Stimulated activated CD8-positive, alpha-beta memory T cell treated with anti-CD3 and anti-CD28 coated beads, Interleukin-15, amount 100 ng/mL, for 24 hours (primary cell): ENCODE measurements at places on chromosomes 2 and 18.

DNA sequence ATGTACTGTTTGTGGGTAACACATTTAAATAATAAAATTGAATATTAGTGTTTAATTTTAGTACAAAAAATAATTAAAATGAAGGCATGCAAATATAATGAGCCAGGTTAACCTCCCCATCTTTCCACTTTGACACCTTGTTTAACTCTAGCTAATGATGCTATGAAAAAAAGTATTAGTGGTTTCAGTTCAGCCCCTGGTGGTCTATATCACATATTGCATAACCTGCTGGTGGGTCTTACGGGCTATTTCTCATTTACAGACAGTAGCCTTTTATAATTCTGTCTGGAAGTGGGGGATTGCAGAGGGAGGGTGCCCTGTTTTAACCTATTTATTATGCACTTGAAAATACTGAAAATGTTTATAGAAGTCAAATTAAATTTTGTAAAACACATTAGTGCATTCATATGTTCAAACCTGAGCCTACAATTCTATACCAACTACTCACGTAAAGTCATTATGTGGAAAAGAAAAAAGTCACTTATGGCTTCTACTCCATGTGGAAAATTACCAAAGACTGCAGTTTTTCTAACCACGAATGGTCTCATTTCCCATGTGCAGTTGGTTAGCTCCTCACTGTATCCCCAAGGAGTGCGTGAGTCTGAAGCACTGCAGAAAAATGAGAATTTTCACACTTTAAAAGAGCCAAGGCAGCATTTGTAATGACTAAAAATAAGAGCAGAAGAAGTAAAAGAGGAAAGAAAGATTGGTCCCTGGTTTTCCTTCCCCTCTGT, 381.0 kb downstream of the MTX2 start:
- no peak for DNase-seq

DNA sequence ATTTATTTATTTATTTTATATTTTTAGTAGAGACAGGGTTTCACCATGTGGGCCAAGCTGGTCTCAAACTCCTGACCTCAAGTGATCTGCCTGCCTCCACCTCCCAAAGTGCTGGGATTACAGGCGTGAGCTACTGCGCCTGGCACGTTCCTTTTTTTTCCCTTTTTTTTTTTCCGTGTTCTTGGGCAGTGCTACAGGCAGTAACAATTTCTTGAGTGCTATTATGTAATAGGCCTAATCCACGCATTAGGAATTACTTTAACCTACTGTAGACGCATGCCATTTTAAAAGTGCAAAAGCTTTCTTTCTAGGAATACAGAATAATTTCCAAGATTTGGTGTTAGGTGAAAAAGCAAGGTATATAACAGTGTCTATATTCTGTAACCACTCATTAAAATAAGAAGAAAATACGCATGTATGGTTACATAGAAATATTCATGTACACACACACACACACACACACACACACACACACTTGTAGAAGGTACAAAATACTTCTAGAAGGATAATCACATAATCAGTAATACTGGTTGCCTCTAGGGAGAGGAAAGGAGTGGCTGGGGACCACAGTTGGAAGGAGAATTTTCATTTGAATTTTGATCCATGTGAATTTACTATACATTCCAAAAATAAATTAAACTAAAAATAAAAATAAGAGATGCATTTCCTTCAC, 92.3 kb downstream of the METTL8 start:
- no peak for DNase-seq

GRCh38 chr18:56639104-56639381, 651 bp upstream of the TXNL1 start:
- DNase-seq, result no peak

GRCh38 chr18:47737956-47738355, 192.5 kb downstream of the SMAD2 start:
- DNase-seq, result no peak
